NCI-H526 (cell line): ENCODE measurements at places on chromosomes 6 and 20.

GRCh38 chr6:163645560-163645959 is 231.0 kb downstream of the QKI start:
- no peak for DNase-seq

DNA sequence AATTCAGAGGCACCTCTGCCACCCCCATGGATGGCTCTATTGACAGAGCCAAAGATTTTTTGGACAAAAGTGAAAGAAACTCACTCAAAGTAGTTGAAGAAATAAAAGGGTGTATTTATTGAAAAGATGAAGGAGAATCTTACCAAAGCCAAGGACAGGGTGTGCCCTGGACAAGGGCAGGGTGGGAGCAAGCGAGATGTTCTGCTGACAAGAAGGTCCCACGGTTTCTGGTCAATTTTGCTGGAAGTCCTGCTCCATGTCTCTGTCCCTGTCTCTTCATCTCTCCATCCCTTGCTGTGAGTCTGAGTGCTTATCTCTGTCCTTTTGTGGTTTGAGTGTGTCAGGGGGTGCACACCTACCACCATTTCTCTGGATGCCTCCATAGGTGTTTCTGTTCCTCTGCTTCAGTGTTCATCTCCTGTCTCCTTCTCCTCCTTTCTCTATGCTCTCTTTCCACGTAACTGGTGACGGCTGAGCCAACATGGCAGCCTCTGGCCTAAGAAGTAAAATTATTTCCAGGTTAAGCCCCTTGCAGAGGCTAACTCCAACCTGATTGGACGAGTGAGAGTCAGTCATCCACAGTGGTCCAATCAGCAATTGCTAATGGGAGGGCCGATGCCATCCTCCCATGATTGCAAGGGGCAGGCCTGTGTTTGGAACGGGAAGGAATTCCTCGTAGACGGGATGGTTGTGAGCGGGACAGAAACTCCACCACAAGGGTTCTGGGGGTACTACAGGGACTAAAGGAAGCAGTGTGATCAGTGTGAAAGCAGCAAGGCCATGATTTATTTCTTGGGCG is 502.1 kb upstream of the CDH4 start:
- DNase-seq: no peak

- DNase-seq: peak; percentile 10
Measured at GRCh38 chr6:78460711-78461110, 406.6 kb upstream of the IRAK1BP1 start.

DNA sequence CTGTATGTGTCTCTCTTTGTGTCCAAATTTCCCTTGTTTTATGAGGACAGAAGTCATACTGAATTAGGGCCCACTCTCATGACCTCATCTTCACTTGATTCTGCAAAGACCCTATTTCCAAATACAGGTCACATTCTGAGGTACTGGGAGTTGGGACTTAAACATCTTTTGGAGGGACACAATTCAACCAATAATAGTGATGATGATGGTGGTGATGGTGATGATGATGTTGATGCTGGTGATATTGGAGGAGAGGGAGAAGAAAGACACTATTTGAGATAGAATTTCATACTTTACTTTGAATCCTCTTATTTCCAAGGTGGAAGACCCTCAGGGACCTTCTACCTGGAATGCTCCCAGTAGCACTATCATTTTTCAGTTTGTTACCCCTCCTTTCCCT is 21.2 kb upstream of the KCNK5 start:
- no peak for DNase-seq

GRCh38 chr6:57822896-57823358 is 505.5 kb downstream of the PRIM2 start:
- no peak for DNase-seq

DNA sequence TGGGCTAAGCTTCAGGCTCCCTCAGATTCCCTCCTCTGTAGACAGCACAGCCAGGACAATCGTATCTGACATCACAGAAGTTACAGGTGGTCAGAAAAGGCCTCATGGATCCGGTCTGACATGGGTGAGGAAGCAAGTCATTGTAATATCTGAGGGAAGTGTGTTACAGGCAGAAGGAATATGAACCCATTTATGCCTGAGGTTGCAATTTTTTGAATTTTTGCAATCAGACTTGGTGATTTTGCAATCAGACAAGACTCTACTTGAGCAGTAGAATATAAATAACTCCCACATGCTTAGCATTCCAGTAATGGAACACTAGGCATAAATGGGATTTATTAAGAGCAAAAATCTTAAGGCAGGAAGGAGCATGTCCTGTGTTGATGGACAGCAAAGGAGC is 52.1 kb downstream of the CBLN4 start:
- DNase-seq: no peak

- DNase-seq: no peak
Measured at GRCh38 chr6:158708239-158708638, 58.4 kb downstream of the SYTL3 start.

DNA sequence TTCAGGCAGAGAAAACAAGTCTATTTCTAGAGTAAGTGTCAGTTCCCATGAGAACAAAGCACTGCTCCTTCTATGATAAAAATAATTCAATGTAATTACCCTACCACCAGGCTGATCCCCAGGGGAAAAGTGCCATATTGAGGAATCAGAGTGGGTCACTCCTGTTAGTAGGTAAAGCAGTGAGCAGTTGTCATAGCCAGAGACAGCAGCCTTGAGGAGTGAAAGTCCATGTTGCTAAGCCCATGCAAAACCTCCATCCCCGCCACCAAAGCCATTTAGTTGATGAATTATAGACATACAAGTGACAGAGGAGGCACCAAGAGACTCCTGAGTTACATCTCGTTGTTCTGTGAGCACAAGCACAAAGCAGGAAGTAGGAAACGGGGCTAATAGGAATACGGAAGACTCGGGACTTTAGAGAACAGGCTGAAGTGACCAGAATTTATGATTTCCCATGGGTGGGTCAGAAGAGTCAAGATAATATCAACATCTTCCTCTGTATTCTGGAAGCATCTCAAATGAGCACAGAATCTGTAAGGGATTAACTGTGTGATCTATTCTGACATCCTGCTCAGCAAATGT is 197.9 kb downstream of the MAFB start:
- DNase-seq: no peak

DNA sequence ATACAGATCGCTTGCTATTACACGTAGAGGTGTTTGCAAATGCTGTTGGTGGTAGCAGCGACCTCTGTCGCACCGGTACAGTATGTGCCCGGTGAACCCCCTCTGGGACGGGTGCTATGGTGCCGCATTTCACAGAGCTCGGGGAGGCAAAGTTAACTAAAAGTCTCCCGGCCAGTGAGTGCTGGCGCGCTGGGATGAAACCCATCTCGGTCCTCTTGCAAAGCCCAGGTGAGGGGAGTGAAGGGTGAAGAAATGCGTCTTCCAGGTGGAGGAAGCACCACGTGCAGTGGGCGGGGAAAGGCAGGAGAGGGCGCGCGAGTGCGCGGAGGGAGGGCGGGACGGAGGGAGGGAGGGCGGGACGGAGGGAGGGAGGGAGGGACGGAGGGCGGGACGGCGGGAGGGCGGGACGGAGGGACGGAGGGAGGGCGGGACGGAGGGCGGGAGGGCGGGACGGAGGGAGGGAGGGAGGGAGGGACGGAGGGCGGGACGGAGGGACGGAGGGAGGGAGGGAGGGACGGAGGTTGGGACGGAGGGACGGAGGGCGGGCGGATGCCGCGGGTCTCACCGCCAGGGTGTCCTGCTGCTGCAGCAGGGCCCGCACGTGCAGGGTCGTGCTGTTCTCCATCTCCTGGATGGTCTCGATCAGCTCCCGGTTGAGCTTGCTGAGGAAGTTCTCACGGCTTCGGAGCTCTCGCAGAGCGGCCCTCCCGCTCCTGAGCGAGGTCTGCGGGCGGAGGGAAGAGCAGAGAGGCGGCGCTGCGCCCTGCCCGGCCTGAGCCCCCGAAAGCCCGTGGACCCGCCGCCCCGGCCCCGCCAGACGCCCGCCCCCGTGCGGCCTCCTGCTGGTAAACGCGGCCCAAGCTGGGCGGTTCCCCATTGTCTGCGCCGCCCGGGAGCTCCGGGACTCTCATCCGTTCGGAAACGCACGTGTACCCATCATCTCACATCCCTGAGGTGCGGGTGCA is 11.7 kb downstream of the C20orf96 start:
- DNase-seq: no peak

- no peak for DNase-seq
Measured at GRCh38 chr6:114000069-114000468, 29.1 kb upstream of the HDAC2 start.
